ENCODE measurements at places on chromosomes 6 and 20.

GRCh38 chr20:25984933-25985332, 288.3 kb upstream of the ZNF337 start:
- peak; percentile 9 for DNase-seq

DNA sequence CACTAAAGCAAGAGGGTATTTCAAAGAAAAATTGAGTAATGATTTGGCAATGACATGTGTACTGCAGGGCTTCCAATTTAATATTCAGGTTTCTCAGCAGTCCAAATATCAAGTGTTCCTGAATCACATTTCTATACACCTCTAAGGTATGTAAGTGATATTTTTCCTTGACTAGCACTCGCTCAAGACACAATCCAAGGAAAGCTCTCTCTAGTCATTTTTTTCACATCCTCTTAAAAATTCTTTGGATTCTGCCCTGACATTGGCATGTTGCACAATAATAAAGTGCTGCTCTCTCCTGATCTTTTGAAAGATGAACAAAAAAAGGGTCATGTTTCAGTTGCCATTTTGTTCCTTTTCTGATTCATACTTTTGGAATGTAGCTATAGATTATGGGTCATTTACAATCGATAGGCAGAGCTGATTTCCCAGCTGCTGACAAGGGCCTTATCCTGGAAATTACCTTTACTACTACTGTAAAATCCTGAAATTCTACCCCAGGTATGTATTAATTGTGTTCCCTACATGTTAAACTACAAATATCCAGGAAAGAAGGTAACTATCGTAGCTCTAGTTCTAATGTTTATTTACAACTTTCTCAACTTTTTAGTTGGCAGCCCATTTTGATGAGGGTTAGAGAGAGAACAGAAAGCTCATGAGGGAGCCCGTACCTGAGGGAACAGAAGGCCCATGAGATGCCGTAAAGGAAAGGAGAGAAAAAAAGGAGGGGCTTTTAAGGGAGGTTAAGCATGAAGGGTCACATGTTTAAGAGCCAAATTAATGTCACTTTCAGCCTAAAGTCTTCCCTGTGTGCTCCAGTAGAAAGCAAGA, 22.2 kb upstream of the ADGRG6 start:
- no peak for DNase-seq

- DNase-seq, result no peak
Measured at GRCh38 chr20:54385746-54386145, 89.6 kb upstream of the DOK5 start.

DNA sequence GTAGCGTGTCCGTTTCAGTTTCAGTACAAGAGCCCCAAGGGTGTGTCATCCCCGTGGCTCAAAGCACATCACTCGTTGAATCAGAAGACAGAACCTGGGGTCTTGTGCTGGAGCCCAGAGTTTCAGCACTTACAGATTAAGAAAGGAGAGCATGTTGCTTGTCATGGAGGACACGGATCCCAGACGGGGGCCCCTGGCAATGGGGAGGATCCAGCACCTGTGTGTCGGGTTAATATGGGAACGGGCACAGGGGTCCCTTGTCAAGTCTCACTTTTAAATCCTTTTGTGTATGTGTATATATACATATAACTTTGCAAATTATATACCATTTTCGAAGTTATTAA, 23.4 kb downstream of the THBS2 start:
- DNase-seq, result no peak

GRCh38 chr6:31087494-31088089, 24.8 kb downstream of the C6orf15 start:
- DNase-seq, result no peak

DNA sequence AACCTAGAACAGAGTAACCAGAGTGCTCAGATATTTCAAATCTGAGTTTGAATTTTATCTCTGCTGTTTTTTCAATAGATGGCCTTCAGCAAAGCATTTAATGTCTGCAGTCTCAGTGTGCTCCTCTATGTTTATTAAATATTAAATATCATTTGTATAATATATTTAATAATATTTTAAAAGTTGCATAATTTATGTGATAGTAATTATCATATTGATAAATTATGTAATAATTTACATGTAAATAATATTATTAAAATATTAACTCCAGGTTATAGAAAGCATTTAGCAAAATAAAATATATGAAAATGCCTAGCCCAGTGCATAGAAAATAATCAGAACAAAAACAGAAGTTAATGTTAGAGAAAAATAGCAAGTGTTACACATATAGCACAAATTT, 930.0 kb upstream of the SLC35B3 start:
- DNase-seq, result no peak

DNA sequence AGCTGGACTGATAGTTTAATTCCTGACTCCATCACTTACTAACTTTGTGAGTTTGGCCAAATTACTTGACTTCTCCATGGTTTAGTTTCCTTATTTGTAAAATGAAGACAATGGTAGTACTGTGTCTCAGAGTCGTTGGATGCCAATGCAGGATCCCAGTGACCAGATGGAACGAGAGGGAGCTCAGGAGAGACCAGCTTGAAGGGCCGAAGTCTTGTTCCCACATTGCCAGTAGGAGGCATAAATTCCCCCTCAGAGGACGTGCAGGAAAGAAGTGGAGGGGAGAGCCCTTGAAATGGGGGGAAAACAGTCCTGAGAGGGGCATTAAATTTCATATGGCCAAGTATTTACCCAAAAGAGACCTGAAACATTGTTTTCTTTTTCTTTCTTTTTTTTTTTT, 2.1 kb upstream of the MUC22 start:
- no peak for DNase-seq

GRCh38 chr6:54574671-54575070, 266.4 kb downstream of the TINAG start:
- DNase-seq, result no peak

- no peak for DNase-seq
Measured at GRCh38 chr6:157806856-157807215, 16.2 kb upstream of the SNX9 start.

DNA sequence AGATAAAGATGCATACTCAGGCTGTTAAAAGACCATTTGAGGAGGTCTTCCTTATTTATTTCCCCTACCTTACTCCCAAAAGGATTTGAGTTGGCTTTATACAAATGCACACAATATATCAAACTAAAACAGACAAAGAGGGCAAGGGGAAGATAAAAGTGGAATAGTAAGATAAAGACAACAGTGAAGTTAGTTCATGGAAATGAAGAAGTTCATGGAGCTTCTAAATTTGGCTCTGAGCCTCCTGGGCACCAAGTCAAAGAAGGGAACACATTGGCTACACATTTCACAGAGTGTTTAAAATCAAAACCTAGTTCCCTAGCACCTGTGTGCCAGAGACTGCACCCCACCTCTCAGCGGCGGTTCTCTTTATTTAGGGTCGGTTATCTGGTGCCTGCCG, 25.8 kb upstream of the ARMC2 start:
- DNase-seq, result no peak

- no peak for DNase-seq
Measured at GRCh38 chr6:151164383-151164782, 75.4 kb upstream of the AKAP12 start.

GRCh38 chr20:2736441-2736840, 43.9 kb downstream of the EBF4 start:
- no peak for DNase-seq

Data from retinal pigment epithelial cell (primary cell).